ENCODE measurements at places on chromosomes 12 and 14.

DNA sequence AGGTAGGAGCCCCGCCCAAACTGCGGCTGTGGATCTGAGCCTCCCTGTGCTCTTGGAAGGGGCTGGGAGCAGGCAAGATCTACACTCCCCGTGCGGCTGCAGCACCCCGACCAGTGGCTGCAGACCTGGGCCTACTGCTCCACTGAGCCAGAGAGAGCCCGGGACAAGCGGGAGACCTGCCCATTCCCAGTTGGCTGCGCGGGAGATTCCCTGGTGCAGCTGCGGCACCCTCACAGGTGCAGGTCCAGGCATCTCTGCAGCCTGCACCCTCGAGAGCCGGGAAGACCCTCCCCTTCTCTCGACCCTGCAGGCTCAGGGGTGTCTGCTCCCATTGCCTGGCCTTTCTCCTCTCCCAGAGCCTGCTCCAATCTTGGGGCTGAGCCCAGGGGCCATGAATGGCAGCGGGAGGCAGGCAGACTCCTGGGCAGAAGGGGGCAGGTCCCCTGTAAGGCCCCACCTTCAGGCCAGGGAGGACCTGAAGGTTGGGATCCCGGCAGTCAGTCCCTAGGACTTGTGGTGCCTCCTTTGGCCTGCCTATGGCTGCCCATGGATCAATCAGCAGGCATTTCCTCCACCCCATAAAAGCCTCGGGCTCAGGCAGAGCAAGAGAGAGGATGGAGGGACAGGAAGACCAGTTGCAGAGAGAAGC lies 8.8 kb upstream of the A2M start:
- no peak for DNase-seq

- no peak for DNase-seq
Measured at GRCh38 chr14:79730953-79731352, 480.4 kb downstream of the DIO2 start.

- DNase-seq = no peak
Measured at GRCh38 chr12:81639196-81639595, 120.0 kb downstream of the PPFIA2 start.

DNA sequence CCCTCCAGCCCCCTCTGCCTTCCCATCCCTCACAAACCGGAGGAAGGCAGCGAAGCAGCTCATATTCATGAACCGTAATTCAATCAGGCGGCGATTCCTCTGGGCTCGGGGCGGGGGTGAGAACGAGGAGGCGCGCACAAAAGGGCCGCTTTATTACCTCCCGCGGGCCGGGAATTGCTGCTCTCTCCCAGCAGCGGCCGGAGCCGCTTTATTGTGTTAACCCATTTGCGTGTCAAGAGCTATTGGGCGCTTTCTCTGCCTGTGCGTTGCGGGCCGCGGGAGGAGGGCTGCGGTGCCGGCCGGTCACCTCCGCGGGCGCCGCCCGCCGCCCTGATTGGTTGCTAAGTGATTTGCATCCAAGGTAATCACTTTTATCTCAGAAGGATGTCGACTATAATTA lies 4.8 kb downstream of the FAM222A start:
- DNase-seq = no peak

DNA sequence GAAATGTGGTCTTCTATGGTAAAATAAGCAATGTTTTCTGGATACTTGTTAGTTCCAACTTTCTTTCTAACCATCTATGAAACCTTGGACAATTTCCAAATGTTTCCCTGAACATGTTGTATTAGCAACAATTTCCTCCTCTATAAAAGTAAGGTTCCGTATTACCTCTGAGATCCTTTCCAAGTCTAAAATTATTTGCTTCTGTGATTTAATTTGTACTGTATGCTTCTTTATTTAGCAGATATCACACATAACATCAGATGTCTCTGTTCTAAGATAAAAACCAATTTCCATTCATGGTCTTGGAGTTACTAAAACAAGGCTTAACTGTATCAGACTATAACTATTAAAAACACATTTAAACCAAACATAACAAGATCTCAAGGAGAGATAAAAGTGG lies 177.2 kb downstream of the FOXA1 start:
- no peak for DNase-seq

DNA sequence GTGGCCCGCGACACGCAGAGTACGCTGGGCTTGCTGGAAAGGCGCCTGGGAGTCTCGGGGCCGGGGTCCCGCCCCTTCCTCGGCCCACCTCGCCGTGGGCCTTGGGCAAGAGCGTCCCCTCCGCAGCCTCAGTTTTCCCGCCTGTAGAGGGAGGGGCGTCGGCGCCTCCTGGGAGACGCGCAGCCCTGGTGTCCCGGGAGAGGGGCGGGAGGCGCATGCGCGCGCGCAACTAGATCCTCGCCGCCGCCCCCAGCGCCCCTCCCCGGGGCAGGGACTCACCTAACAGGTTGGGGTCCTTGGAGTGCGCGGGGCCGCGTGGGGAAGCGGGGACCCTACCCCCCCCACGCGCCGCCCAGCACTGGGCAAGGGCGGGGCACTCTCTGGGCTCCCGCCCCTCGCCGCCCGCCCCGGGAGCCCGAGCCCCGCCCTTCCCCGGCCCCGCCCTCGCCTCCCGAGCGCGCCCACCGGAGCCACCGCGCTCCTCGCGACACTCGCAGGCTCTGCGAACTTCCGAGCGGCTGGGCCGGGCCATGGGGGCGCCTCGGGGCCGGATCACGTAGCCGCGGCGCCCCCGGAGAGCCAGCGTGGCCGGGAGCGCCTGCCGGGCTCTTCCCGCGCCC lies at the start of gene KIF26A:
KIF26A (plus strand) TSS at position 490 of the 620 bp plus-strand sequence. CDS start 136 bp downstream, outside the sequence.
- DNase-seq = no peak

DNA sequence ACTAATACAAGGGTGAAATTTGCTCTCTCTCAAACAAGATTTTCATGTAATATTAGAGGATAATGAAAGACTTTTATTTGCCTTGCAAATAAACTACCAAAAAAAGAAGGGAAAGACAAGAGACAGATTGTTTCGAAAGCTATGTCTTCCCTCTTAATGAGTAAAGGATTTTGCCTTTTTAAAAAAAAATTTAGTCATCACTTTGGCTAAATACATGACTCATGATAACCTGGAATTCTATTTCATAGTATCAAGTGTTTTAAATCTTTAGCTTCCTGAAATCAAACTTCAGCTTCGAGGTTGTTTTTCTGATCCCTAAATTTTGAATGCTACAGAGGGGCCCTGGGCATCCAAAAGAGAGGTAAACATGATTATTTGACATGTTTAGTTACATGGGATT lies 144.4 kb downstream of the CCDC59 start:
- DNase-seq = no peak
